Aorta (tissue), 5 donors: ENCODE measurements at places on chromosomes 3 and 15. TPM values are rescaled to one million over a fixed set of nuclear protein-coding genes. Genes with fewer than 3 reads are reported as not detected.

Gene WDR93
- not detected for total RNA-seq

Gene UROC1
- not detected for total RNA-seq

GRCh38 chr3:66544619-66545429 is 44.0 kb upstream of the LRIG1 start:
- DNase-seq, result no peak

DNA sequence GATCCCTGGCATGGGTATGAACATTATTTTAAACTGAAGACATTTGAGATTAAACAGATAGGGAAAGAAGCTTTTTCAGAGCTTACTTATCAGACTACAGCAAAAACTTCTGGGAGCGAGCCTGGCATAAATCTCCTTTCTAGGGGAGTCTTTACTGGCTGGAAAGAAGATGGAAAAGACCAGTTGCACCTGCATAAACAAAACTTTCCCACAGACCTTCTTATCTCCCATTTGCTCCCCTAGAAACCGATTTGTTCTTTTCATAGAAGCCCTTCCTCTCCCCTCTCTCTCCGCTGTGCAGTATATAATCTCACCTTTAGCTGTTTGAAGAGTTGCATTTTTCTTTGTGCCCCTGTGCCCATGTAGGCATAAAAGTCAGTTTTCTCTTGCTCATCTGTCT is 93.2 kb downstream of the CHRNA7 start:
- DNase-seq, result no peak

- DNase-seq, result no peak
These were observed 90.1 kb downstream of the NEK10 start for GRCh38 chr3:27279123-27279522.

DNA sequence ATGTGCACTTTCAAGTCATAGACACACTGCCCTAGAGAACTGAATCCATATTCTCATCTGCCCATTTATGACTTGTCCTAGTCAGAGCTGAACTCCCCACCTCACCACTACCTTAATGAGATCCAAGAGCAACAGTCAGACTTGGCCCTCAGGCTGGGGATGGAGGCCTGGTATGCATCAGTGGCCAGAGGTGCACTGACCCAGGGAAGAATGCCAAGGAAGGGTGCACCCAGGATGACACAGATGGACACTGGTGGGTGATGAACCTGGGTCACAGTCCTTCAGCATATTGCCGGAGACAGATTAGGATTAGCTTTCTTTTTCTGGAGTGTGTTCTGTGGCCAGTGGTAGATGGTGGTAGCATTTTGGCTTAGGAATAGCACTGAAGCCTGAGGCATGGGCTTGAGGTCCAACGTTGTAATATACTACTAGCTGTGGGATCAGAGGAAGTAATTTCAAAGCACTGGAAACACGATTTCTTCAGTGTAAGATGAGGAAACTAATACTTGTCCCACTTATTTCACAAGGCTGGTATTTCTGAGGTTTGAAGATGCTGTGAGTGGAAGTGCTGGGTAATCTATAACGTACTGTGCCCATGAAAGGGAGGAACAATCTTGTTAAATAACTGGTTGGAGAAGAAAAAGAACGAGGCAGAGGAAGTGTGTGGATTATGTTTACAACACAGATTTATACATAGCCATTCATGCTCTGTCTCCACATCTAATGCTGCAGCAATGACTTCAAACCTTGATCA is 265.0 kb downstream of the THRB start:
- DNase-seq, result no peak
